ENCODE measurements at places on chromosomes 4 and X. TPM values are rescaled to one million over a fixed set of nuclear protein-coding genes. Genes with fewer than 3 reads are reported as not detected.

Gene NPY2R
- polyA plus RNA-seq, result 0.36 TPM

DNA sequence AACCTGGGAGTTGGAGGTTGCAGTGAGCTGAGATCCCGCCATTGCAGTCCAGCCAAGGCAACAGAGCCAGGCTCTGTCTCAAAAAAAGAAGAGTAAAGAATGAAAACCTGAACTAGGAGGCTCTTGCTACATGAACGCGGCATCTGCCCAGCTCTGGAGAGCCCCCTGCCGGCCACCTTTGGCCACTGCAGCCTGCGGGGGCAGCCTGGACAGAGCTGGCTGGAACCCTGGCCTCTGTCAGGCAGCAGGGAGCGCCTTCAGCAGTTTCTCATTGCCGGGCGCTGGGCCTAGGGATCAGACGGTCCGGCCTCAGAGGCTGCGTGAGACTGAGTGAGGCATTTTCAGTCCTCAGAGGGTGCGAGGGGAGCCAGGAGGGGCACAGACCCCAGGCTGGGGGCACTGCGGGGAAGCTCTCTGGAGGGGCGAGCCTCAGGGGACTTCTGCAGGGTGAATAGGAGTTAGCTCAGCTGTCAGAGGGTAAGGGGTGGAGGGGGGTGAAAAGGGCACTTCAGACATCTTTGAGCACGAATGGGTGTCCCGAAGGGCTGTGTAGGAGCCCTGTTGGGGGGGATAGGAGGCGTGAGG, 17.5 kb downstream of the DOK7 start:
- DNase-seq, result peak; percentile 77

GRCh38 chr4:115234405-115235093, 121.1 kb upstream of the NDST4 start:
- no peak for DNase-seq

- peak; percentile 19 for DNase-seq
These were observed 64.6 kb downstream of the ENPEP start for GRCh38 chr4:110540581-110540980.

- DNase-seq, result no peak
These were observed 1056.3 kb upstream of the IGFBP7 start for GRCh38 chr4:58166490-58166889.
